ENCODE measurements at places on chromosomes 16 and 17.

- DNase-seq, result no peak
These were observed 5.9 kb upstream of the METTL16 start for GRCh38 chr17:2517539-2517938.

- DNase-seq, result peak; percentile 4
These were observed 4.4 kb downstream of the CD300E start for GRCh38 chr17:74619077-74619673.

- DNase-seq, result no peak
These were observed 3.7 kb upstream of the CACNA1G start for GRCh38 chr17:50556803-50557202.

DNA sequence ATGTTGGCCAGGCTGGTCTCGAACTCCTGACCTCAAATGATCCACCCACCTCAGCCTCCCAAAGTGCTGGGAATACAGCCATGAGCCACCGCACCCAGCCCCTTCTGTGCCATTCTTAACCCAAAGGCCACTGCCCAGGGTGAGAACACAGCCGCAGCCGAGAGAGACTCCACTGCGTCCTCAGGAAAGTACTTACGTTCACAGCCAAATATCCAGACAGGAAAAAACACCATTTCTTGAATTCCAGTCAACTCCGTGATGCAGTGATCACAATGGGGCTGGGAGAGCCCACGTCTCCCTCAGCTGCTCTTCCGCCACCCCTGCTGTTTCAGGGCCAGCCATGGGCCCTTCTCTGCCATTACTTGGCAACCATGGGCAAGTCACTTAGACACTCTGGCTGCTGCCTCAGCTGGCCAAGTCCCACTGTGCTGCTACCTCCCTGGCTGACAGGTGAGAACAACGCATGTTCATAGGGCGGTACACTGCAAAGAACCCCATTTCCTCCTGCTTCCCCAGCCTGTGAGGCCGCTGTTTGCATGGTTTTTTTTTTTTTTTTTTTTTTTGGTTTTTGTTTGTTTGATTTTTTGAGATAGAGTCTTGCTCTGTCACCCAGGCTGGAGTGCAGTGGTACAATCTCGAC lies 4.3 kb downstream of the CDIP1 start:
- DNase-seq, result no peak

GRCh38 chr16:49014277-49015224 lies 267.1 kb downstream of the CBLN1 start:
- no peak for DNase-seq

GRCh38 chr17:27559506-27560481 lies 71.2 kb upstream of the LGALS9 start:
- DNase-seq, result peak; percentile 93

DNA sequence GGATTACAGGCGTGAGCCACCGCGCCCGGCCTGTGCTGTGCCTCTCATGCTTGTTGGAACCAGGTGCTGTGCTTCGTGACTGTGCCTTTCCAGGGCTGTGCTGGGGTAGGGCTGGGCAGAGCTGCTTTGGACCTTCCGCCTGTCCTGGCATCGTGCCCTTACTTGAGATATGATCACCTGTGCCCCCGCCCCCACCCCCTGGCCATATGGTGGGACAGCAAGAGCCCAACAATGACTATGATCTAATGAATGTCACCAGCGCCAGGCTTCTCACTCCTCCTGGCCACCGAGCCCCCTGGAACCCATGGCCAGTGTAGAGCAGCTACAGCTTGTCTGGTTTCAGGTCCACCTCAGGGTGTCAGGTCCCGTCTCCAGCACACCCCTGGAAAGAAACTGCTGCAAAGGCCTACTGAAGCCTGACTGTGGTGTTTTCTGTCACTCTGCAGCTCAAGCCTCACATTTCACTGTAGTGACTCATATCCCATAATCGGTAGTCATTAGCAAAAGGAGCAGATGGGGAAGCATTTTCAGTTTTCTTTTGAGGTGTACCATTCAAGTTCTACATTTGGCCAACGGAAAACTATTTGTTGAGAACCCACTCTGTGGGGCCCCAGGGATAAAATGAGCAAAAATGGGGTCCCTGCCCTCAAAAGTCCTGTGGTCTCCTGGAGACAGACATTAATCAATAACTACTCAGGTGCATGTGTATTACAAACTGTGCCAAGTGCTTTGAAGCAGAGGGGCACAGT lies 22.1 kb downstream of the FCSK start:
- DNase-seq, result peak; percentile 72

- no peak for DNase-seq
These were observed 9.8 kb downstream of the CPD start for GRCh38 chr17:30388321-30389179.

GRCh38 chr17:34675605-34676004 lies 96.2 kb downstream of the TMEM132E start:
- no peak for DNase-seq

GRCh38 chr16:75282466-75283281 lies 31.2 kb upstream of the BCAR1 start:
- DNase-seq, result no peak

GRCh38 chr16:21697032-21697431 lies 33.3 kb downstream of the OTOA start:
- no peak for DNase-seq

DNA sequence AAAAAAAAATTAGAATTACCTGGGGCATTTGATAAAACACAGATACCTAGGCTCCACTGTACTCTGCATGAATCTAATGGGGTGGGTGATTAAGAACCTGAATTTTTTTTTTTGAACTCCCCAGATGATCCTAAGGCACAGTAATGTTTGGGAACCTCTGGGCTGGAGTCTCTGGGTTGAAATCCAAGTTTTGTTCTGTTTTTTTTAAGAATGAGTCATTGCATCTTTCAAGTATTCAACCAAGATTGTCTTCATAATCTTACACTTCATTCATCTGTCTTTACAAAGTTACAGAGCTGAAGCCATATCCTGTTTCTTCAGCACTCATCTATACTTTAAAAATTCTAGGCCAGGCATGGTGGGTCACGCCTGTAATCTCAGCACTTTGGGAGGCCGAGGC lies 52.6 kb downstream of the PIGL start:
- peak; percentile 35 for DNase-seq

GRCh38 chr17:82831041-82831817 lies 8.6 kb downstream of the ZNF750 start:
- no peak for DNase-seq

DNA sequence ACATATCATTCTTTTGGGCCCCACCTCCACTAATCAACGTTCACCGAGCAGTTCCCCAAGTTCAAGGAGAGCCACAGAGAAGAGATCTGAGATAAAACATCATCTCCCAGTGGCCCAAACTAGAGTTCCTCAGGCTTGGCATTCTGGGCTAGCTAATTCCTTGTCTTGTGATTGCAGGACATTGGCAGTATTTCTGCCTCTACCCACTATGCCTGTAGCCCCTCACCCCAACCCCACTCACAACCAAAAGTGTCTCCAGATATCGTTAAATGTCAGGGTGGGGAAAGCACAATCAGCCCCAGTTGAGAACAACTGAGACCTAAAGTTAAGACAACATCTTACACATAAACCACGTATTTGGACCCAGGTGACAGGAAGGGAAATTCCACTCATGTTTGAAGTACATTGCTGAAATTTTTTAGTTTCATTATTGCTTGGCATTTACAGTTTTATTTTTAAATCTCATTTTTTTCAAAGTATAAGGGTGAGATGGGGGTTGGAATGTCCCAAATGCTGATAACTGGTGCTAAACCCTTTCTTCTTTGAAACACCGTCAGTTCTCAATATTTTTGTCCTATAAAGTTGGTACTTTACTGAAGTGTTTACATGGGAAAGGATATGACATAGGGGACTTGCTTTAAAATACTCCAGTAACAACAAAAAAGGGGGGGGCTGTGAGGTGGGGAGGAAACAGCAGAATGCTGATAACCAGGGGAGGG lies 13.6 kb downstream of the ZC3H7A start:
- DNase-seq, result peak; percentile 27

DNA sequence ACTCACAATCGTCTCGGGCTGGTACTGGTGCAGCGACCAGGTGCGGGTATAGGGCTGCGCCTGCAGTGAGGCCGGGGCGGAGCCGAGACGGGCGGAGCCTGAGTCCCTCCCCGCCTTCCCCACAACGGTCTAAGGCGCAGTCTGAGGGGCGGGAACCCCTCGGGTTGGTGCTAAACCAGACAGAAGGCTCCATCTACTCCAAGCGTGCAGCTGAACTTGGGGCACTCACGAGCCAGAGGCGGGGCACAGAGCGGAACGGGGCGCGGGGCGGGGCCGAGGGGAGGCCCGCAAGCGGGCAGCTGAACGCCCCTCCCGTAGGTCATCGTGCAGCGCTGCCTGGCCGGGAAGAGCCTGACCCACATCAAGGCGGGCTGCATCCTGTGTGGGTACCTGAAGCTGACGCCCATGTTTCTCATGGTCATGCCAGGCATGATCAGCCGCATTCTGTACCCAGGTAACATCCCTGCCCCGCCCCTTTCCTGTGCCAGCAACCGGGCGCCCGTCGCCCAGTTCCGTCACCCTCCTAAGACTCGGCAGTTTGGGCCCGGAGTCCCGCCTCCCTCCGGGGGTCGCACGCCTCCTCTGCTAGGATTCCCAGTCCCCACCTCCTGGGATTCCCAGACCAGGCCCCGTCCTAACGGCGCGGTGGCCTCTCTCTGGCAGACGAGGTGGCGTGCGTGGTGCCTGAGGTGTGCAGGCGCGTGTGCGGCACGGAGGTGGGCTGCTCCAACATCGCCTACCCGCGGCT lies 5.0 kb downstream of the SLC5A2 start:
- DNase-seq, result peak; percentile 46

DNA sequence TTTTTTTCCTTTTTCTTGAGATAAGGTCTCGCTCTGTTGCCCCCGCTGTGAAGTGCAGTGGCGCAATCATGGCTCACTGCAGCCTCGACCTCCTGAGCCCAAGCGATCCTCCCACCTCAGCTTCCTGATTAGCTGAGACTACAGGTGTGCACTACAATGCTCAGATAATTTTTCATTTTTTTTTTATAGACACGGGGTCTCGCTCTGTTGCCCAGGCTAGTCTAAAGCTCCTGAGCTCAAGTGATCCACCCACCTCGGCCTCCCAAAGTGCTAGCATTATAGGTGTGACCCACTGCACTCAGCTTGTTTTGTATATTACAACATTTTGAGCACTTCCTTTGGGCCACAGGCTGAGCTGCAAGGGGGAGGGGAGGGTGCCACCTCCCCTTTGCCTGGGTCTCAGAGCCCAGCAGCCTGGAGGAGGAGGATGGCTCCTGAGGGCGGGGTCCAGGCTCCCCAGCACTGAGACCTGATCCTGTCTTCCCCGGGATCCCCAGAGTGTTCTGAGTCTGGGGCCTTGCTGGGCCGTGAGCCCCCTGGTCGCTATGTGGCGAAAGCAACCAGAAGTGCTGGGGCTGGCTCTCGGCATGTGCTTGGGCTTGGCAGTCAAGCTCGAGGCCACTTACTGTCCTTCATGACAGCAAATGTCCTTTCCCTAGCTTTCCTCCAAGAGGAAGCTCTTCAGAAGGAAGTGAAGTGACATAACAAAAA lies 8.1 kb downstream of the DEF8 start:
- no peak for DNase-seq

GRCh38 chr17:9977180-9977575 lies 72.1 kb upstream of the RCVRN start:
- DNase-seq, result no peak

- DNase-seq, result no peak
These were observed 32.0 kb upstream of the AQP8 start for GRCh38 chr16:25184771-25185170.

GRCh38 chr16:81572386-81573144 lies 128.0 kb downstream of the CMIP start:
- no peak for DNase-seq

DNA sequence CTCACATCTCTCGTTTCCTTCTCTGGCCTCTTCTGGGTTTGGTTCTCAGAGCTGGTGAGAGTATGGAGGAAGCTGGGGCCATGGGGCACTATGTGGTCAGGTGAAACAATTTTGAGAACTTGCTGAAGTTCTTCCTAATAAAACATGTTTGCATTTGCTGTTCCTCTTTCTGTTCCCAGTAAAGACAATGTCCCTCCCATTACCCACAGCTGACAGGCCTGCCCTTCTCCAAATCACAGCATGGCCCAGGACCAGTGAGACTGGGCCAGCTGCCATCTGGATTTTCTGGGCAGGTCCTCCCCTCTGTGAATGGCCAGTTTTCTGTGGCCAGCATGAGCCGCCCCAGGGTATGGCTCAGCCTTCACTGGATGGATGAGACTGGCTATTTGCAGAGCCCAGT lies at the start of gene CD300H:
CD300H (minus strand) TSS at position 113 of the 400 bp plus-strand sequence.
- no peak for DNase-seq

- peak; percentile 21 for DNase-seq
These were observed 256.2 kb downstream of the FOXL1 start for GRCh38 chr16:86834451-86835035.

GRCh38 chr16:88681084-88681680 lies 5.1 kb downstream of the SNAI3 start:
- DNase-seq, result no peak

DNA sequence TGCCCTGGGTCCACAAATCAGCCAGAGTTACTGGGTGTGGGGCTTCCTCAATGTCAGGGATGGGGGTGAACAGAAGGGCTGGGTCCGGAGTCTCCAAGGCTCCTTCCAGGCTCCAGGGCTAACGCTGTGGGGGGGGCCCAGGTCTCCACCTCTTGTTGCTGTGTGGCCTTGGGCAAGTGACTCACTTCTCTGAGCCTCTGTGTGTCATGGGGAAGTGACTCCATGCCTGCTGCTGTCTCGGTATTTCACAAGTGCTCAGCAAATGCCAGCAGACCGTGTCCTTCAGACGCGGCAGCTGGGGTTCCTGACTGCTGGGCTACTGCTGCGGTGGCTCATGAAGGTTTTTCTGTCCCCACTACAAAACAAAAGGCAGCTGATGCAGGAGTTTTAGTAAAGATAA lies 26.6 kb downstream of the JPH3 start:
- DNase-seq, result peak; percentile 10

DNA sequence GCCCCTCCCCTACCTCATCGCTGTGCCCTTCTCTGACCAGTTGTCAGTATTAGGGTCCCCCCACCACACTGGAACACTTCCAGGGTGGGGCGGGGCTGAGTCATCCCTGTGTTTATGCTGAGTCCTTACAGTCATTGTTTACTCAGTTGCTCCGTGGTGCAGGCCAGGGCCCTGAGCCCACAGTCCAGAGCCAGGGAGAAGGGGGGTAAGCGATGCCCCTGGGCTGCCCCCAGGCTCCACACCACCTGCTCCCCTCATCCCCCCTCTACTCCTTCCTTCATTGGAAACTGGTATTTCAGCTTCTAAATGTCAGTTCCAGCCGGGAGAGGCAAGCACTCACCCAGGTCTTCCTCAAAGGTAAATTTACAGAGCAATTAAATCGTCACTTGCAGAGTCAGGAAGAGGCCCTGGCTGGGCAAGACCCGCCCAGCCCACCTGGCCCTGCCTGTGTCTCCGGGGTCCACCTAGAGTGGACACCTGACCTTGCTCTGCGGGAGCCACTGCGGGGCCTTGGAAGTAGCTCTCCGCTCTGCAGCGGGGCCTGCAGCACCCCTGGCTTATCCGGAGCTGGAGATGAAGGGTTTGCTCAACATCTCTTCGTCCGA lies 4.8 kb downstream of the ATP2A3 start:
- DNase-seq, result peak; percentile 50

DNA sequence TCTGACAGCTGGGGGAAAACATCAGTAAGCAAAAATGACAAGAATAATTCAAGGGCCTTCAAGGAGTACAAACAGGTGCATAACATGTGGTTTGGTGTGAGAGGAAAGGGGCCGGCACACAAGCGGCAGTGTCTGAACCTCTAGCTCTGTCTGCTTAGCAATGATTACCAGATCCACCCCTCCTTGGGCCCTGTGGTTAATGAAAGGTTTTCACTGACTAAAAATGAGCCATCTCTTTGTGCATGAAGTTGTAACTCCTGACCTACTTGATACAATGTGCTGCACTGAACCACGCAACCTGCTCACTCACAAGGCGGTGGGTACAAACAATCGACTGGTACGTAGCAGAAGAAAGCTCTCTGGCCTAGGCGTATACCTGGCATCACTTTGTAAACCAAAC lies 15.1 kb downstream of the FAM117A start:
- no peak for DNase-seq

- DNase-seq, result no peak
These were observed 5.2 kb upstream of the OR4D2 start for GRCh38 chr17:58161566-58161965.

Data from fibroblast of villous mesenchyme (primary cell).